H9 (cell line): ENCODE measurements at places on chromosomes 13 and 19. TPM values are rescaled to one million over a fixed set of nuclear protein-coding genes. Genes with fewer than 3 reads are reported as not detected.

KLK2 gene
- not detected in 2 replicates for total RNA-seq

HCN2 gene
- total RNA-seq = 3.7 and 4.1 TPM in 2 replicates

PCDH17 gene
- total RNA-seq = 0.37 and 0.52 TPM in 2 replicates

CEACAM20 gene
- not detected in 2 replicates for total RNA-seq

SRRM5 gene
- 0.44 and 0.70 TPM in 2 replicates for total RNA-seq

TLE2 gene
- total RNA-seq = 3.1 and 4.2 TPM in 2 replicates

SPIB gene
- total RNA-seq = 30.2 and 33.3 TPM in 2 replicates

CCDC122 gene
- 5.0 and 5.6 TPM in 2 replicates for total RNA-seq

PROSER3 gene
- 21.8 and 29.1 TPM in 2 replicates for total RNA-seq

GRIK5 gene
- total RNA-seq = 43.1 and 45.0 TPM in 2 replicates

CNN1 gene
- total RNA-seq = 15.7 and 17.9 TPM in 2 replicates

MYO16 gene
- total RNA-seq = not detected in 2 replicates

FXYD3 gene
- total RNA-seq = 1.5 TPM in 2 replicates

MRPS12 gene
- 81.3 and 82.4 TPM in 2 replicates for total RNA-seq

TRPC4 gene
- 18.9 and 19.0 TPM in 2 replicates for total RNA-seq

BCL2L12 gene
- total RNA-seq = 145 and 154 TPM in 2 replicates

EFNB2 gene
- total RNA-seq = 12.7 and 12.9 TPM in 2 replicates

HSD17B14 gene
- total RNA-seq = 11.2 and 11.6 TPM in 2 replicates

KIR3DL1 gene
- not detected in 2 replicates for total RNA-seq

ZNF799 gene
- 4.1 and 5.2 TPM in 2 replicates for total RNA-seq

CYP2F1 gene
- total RNA-seq = 0.63 TPM in 1 of 2 replicates, not detected in the other

ADGRE2 gene
- 1.2 and 1.4 TPM in 2 replicates for total RNA-seq

MTUS2 gene
- 0.35 and 0.42 TPM in 2 replicates for total RNA-seq

COL4A2 gene
- total RNA-seq = 68.8 and 76.5 TPM in 2 replicates

PCP2 gene
- not detected in 2 replicates for total RNA-seq

APOC4 gene
- total RNA-seq = not detected in 2 replicates

FXYD1 gene
- 6.8 and 7.7 TPM in 2 replicates for total RNA-seq

SEMA6B gene
- total RNA-seq = 38.4 and 38.7 TPM in 2 replicates

SCEL gene
- total RNA-seq = not detected in 2 replicates

NKG7 gene
- total RNA-seq = not detected in 2 replicates

PABPC3 gene
- total RNA-seq = 0.26 and 0.31 TPM in 2 replicates

FPR1 gene
- not detected in 2 replicates for total RNA-seq

ZNF580 gene
- 22.4 and 22.8 TPM in 2 replicates for total RNA-seq

CD177 gene
- 0.09 TPM in 1 of 2 replicates, not detected in the other for total RNA-seq

LAIR1 gene
- total RNA-seq = not detected in 2 replicates

NFKBIB gene
- 33.8 and 36.7 TPM in 2 replicates for total RNA-seq

PRSS57 gene
- 0.22 TPM in 1 of 2 replicates, not detected in the other for total RNA-seq

EXOC3L2 gene
- 0.61 TPM in 2 replicates for total RNA-seq

CYP2A7 gene
- not detected in 2 replicates for total RNA-seq

NLRP13 gene
- not detected in 2 replicates for total RNA-seq

C13orf46 gene
- 0.15 and 0.55 TPM in 2 replicates for total RNA-seq

IFNL1 gene
- not detected in 2 replicates for total RNA-seq

UNC13A gene
- 21.6 and 22.2 TPM in 2 replicates for total RNA-seq

ZNF234 gene
- total RNA-seq = 12.4 TPM in 2 replicates

NALCN gene
- total RNA-seq = 0.09 and 0.26 TPM in 2 replicates

F10 gene
- total RNA-seq = 1.7 TPM in 2 replicates

OR10H1 gene
- total RNA-seq = not detected in 2 replicates
